ENCODE measurements at places on chromosomes 6 and 20.

DNA sequence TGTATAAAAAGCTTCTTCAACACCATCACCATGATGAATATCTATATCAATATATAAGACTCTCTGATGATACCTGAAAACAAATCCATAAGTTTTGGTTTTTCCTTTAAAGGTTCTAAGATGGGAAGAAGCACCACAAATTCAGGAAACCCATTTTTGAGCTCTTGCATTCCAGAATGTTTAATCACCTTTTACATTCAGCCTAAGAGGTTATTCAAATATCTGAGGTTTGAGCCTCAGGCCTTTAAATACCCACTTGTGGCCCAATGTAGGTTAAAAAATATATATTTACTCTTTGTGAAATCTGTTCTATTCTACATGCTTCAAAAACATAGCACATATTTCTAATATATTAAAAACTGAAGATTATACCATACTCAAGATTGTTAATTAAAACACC, 17.6 kb downstream of the HDAC2 start:
- no peak for DNase-seq

GRCh38 chr6:30491991-30492952, 3.0 kb downstream of the HLA-E start:
- no peak for DNase-seq

DNA sequence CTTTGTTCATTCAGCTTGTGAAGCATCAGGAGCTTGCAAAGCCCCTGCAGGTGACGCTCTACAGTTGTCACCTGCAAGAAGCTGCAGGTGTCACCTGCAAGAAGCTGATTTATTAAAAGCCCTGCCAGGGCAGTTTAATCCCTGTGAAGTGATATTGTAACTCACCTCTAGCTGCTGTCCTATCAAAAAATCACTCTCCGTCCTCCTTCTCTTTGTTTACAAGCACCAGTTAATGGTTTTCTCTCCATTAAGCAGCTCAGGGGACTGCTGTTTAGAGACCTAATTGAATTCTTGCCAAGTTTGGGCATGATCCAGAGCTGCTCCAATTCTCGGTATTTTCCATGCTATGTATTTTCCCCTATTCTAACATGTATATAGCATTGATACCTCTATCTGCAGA, 345.9 kb downstream of the ARHGAP18 start:
- no peak for DNase-seq

GRCh38 chr20:23225407-23226060, 125.1 kb upstream of the NXT1 start:
- DNase-seq: no peak

- DNase-seq: no peak
Measured at GRCh38 chr20:51799401-51799860, 2.9 kb downstream of the SALL4 start.

DNA sequence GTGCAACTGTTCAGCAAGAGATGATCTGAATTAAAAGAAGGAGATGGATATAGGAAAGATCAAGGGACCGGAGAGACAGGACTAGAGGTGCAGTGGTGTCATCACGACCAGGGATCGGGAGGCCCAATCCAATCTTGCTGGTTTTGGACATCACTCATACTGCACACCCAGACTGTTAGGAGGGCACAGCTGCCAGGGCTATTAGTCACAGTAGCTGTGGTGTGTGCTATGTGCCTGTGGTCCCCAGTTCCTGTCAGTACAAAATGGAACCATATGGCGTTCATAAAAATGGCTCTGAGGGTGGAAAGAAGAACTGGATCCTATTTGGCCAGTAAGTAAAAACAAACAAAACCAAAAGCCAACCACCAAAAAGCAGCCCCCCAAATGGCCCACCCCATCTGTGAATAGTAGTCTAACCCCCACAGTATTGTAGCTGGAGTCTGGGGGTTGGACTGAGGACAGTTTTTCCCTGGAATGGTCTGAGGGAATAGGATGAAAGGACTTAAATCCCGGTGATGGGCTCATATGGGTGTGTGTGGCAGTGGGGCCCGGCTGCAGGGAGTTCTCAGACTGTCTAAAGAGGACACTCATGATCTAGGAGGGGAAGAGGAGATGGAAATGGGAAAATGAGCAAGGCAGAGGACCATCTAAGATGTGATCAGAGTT, 9.3 kb upstream of the NNAT start:
- no peak for DNase-seq
